GM12878 (cell line): ENCODE measurements at places on chromosomes 11 and 22. TPM values are rescaled to one million over a fixed set of nuclear protein-coding genes. Genes with fewer than 3 reads are reported as not detected.

LRRC4C gene
- not detected in 2 replicates for total RNA-seq

CDON gene
- 0.21 and 0.46 TPM in 2 replicates for total RNA-seq

DNA sequence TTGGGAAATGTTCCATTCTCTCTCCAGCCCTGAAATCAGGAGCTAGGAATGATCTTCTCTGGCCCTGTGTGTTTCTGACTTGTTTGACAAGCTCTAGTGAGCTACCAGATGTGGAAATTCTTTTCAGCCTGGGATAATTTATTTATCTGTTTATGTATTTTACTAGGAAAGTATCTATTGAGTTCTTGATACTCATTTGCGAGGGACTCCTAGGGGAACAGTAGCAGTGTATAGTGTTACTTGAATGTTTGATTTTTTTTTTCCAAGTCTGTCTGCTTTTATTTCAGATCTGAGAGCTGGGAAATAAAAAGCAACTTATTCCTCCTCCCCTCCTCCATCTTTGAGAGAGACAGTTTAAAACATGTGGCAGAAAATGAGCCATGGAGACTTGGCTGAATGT, 92.5 kb downstream of the ALX4 start:
- DNase-seq = no peak
- no peak overlapping the region for H3K4me3 ChIP-seq
- H3K27ac ChIP-seq = no peak overlapping the region
- H3K36me3 ChIP-seq = no peaks in the 10 kb centered on the region

DNA sequence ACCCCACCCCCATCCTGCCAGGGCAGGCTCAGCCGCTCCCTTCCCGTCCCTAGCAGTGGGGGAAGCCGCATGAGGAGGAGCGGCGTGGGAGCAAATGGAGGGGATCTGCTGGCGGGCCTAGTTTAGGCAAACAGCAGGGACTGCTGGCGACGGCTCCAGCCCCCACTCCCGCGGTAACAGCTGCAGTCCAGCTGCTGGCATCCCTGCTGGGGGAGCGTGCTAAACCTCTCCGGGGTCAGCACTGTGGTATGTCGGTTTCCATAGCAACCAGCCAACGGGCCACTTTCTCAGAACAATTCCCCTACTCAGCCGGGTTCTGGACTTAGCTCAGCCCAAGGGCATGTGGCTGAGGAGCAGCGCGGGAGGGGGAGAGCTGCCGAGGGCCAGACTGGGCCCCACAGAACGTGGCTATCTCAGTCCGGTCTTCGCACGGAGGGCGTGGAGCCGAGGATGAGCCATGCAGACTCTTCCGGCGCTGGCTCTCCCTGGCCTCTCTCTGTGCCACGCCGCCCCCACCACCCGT, 98.8 kb downstream of the PKNOX2 start:
- no peak overlapping the region for H3K4me3 ChIP-seq
- H3K4me1 ChIP-seq = no peaks in the 10 kb centered on the region
- peaks cover 18% of the 10 kb centered on the region for H3K27me3 ChIP-seq
- no peak overlapping the region for H3K27ac ChIP-seq
- DNase-seq = no peak
